Cerebellum (tissue), 4 donors: ENCODE measurements at places on chromosomes 16 and 17.

DNA sequence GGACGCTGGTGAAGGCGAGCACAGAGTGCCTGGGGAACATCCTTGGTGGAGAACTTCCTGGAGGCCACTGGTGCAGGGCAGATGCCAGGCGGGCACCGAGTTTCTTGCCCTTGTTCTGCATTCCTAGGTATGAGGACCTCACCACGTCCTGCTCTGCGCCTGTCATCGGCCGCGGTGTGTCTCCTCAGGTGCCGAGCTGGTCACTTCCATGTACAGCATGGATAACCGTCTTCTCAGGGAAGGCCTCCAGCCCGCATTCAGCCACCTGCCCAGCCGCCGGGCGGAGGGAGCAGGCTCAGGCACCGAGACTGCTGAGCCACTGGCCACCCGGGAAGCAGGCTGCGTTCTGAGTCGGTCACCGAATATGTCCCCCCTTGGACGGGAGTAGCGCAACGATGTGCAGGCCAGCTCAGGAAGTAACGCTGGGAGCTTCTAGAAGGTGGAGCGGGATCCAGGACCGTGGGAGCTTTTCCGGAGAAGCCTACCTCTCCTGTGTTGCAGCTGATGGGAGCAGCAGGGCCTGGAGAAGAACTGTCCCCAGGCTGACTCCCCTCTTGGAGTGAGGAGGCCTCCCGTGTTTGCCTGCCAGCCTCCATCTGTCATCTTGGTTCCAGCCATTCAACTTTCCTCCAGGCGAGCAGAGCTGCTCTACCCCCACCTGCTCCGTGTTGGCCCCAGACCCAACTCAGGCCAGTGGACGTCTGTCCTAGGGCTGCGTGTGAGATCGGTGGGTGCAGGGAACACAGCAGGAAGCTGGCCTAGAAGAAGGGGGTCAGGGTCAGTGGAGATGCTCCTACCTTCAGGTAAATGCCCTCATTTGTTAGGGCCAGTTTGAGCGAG, 2.1 kb upstream of the BAIAP2 start:
- DNase-seq, result peak; percentile 75

DNA sequence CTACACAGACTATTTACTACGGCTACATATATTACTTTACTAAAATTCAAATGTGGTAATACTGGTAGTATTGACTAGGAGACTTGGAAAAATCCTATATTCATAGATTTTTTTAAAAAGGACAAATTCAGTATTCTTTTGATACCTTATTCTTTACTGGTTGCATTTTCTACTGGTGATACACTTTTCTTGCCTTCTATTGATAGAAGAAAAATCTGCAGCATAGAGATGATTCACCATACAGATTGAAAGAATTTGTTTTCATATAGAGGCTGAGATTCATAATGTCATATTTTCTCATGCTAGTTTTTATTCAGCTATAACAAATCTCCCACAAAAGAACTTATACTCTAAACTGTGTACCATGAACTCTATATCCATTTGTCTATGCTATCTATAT, 195.4 kb upstream of the C17orf78 start:
- DNase-seq, result no peak

DNA sequence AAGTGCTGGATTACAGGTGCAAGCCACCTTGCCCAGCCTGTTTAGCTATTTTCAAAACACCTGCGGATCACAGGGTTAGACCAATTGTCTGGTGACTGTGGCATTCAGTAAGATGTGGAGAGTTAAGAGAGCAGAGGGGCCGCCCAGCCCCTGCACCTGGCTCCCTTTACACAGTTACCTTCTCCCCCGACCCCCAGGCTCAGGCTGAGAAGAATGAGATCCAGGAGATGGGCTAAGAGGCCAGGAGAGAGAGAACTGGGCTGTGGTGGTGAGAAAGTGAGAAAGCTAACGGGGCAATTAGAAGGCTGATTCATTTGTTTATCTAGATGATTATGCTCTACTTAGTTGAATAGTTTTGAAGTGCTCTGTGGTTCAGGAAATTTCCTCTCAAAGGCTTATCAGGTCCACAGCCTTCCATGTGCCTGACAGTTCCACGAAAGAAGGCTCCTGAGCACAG, 67.8 kb upstream of the AXIN2 start:
- no peak for DNase-seq

GRCh38 chr17:5701381-5701780, 117.1 kb upstream of the NLRP1 start:
- DNase-seq, result no peak

DNA sequence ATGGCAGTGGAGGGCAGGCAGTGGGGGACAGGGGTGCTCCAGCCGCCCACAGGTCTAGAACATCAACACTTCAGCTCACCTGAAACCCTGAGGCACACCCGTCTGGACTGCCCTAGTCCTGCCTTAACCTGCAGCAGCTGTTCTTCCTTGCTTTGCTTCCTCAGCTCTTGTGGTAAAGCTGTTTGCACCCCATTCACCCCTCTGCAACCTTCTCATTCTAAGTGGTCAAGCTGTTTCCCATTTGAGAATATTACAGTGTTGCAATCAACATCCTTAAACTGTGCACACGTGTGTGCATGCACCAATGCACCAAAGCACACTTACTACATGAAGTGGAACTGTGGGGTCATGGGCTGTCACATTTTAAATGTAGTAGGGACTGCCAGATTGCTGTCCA, 32.4 kb downstream of the SCNN1B start:
- DNase-seq, result no peak

DNA sequence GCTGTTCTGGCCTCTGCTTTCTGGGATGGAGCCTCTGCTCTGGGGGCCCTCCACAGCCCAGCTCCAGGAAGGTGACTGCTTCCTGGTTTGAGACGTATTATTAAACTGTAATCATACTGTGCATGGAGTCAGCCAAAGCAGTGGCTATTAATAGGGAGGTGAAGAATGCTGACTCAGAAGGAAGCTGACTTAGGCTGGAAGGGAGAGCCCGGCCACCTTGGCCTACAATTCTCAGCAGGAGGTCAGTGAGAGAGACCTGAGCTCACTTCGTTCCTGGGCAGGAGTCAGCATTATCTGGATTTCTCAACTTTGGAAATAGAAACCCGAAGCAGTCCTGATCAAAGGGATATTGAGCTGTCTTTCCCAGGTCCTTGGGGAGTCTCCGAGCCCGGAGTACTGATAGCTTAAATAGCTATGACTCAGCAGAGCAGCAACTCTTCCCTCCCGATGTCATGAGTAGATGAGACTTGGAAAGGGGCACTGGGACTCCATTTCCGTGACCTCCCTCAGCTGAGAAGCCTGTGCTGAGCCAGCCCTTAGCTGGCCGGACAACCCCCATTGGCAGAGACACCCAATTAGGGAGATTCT, 91.8 kb downstream of the YPEL2 start:
- DNase-seq, result no peak

- DNase-seq, result no peak
Observed at GRCh38 chr16:85166281-85166680, 54.0 kb upstream of the CIBAR2 start.

DNA sequence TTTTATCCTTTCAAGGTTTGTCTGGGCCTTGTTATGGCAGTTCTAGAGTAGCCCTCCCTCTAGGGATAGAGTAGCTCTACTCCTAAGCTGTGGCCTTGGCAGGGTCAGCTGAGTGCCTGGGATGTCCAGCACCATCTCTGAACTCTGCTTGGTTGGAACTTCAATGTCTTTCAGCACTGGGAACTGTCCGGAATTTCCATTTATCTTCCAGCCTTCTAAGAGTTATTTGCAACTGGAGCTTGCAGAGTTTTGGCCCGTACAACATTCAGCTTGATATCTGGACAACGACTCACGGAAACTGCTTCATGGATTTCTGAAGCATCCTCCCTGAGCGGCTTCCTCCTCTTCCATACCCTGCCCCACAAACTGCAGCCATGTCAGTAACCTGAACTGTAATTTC, 22.9 kb downstream of the MMD start:
- no peak for DNase-seq

DNA sequence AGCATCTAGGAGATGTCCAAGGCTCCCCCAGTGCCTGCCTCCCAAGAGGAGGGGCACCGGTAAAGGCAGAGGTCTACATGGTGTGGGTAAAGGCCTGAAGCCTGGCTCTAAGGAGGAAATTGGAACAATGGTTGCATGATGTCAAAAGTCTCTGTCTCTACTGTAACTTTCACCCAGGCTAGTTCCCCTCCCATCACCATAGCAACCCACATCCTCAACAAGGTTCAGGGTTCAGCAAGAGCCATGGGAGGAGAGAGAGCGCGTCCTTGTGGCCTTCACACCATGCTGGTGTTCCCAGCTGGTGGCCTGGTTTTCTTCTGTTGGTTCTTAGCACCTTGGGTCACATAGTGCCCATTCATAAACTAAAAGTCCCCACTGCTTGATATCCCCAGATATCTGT, 196.7 kb upstream of the CDH5 start:
- DNase-seq, result no peak

DNA sequence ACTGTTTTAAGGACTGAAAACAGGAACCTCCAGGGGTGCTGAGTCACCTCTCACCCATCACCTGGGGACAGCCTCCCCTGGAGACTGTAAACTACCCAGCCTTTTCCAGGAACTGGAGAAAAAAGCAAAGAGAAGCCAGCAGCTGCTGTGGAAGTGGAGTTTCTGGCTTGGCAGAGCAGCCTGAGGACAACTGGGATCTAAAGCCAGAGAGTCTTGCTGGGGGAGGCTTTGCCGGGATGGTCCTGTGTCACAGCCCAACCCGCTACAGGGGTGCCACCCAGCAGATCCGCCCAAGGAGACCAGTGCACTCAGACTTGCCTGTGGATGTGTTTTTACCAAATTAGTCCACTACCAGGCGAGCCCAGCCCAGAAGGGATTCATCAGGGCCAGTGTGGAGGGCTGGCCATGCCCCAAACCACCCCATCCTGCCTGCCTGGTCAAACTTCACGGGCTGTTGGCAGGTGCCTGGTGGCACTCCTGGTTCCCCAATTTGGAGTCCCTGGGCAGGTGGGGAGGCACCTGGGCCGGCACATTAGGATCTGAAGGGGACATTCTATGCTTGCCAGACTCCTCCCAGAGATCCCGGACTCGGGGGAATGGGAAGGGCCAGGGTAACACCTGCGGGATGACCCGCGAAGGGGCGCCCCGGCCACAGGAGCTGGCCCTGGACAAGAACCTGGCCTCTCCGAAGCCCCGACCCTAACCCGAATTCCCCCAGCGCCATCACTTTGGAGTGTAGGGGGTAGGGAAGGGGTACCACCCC, 771 bp downstream of the MSRB1 start:
- no peak for DNase-seq

GRCh38 chr16:85678016-85678415, 10.7 kb downstream of the GINS2 start:
- DNase-seq, result no peak

GRCh38 chr16:85300406-85300968, 188.2 kb upstream of the CIBAR2 start:
- DNase-seq, result peak; percentile 63

DNA sequence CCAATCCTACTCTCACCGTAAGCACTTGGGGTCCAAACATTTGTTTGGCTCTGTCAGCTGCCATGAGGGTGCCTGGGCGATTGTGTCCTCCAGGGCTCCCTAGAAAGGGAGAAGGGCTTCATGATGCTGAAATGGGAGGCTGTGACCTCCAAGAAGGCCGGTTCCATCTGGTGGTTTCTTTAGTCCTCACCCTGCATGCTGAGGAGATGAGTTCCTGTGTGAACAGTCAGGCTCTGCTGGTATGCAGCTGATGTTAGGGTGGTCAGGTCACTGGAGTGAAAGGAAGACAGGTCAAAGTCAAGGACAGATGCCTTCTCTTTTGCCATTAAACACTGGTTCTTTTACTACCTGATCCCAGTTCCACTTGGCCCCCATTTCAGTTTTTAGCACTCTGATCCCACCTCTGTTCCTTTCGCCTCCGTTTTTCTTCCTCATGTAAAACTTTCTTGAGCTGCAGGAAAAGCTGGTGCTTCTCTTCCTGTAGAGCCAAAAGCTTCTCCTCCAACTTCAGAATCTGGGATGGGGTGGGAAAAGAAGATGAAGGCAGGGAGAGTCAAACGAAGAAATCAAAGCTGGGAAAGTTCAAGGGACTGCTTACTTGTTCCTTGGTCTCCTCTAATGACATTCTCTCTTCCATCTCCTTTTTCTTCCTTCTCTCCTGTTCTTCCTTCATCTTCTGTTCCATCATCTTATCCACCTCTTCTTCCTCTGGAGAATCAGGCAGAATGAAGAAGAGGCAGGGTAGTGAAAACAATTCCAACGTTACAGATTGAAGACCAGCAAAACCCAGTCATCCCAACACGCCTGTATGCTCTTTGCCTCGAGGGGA, 1.1 kb downstream of the GPS2 start:
- no peak for DNase-seq

DNA sequence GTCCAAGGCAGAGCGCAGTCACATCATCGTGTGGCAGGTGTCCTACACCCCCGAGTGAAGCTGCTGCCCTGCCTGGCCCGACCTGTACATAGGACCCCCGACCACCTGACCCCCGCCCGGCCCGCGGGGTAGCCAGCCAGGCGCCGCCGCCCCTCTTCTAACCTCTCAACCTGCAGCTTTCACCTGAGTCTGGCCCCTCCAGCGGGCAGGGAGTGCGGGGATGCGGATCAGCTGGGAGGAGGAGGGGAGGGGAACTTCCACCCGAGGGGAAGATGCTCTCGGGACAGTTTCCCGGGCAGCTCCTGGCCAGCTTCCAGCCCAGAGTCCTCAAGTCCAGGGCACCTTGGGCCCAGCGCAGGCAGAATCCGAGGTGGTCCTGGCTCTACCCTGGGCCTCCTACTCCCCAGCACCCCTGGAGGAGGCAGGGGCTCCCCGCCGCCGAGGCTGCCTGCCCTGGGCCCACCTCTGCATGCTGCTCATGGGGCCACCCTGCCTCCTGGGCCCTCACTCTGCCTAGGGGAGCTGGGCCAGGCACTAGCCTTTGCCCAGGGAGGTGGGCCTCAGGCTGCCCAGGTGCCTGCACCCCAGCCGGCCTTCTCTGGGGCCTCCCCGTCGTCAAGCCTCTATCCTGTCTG, 2.5 kb downstream of the NME3 start:
- DNase-seq, result no peak

DNA sequence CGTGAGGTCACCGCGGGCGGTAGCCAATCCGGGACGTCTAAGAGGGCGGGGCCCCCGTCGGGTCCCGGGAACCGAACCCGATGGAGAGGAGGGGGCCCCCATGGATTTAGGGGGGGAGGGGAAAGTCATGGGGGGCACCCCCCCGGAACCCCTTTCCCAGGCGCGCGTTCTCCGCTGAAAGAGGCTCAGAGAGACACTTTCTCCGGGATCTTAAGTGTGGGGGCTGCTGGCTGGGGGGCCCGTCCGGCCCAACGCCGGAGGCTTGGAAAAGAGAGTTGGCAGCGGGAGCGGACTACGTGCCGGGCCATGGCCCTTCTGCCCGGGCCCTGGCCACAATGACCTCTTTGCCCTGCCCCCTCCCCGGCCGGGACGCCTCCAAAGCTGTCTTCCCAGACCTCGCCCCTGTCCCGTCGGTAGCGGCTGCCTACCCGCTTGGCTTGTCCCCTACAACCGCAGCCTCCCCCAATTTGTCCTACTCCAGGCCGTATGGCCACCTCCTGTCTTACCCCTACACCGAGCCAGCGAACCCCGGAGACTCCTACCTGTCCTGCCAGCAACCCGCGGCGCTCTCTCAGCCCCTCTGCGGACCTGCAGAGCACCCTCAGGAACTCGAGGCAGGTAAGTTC, at the start of gene DLX4:
Gene DLX4 (plus strand): TSS at position 57 of the 626 bp plus-strand sequence. CDS start 279 bp downstream, at position 336.
- DNase-seq, result peak; percentile 23

- DNase-seq, result no peak
Observed at GRCh38 chr17:40936437-40936971, 942 bp downstream of the KRT23 start.

GRCh38 chr17:82315703-82316358, 1.6 kb downstream of the CD7 start:
- DNase-seq, result no peak

- no peak for DNase-seq
Observed at GRCh38 chr17:202501-202951, 21.1 kb upstream of the DOC2B start.
